ENCODE measurements at places on chromosomes 7 and 10.

- DNase-seq = no peak
Observed at GRCh38 chr7:2270495-2270894, 28.5 kb downstream of the NUDT1 start.

GRCh38 chr7:128271942-128272481, 30.9 kb downstream of the LEP start:
- no peak for DNase-seq

DNA sequence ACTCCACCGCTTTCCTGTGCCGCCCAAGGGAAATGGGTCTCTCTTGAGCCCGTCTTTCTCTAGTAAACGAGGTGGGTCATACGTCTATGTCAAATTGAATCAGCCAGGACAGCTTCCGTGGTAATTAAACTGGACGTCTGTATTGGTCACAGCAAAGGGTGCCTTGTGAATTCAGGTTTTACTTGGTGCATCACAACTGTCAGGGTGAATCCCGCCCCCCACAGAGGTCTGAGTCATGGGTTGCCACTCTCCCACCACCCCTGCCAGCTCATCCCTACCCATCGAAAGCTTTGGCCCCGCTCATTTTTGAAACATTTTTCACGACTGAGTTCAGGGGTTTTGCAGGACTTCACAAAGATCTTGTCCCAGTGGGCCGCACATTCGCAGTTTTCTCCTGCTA, 8.0 kb upstream of the SP8 start:
- no peak for DNase-seq

DNA sequence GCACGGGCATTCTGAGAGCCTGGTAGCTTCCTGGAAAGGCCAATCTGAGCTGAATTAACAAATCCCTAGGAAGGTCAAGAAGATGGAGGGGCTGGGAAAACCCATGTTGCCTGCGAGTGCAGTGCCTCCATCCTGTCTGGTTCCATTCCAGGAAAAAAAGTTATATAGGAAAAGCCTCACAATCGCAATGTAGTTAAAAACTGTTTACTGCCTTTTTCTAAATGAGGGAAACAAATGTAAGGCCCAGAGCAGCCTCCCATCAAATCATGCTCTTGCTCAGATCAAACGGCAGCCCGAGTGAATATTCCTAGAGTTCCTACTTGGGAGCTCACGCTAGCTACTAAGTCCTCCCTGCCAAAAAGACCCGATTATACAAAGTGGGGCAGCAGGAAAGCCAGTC, 179.9 kb downstream of the KCNMA1 start:
- DNase-seq = no peak

Data from GM12891 (cell line).